ENCODE measurements at places on chromosomes 5 and 9.

- no peak for DNase-seq
Measured at GRCh38 chr5:160824301-160825001, 27.6 kb downstream of the ATP10B start.

GRCh38 chr5:154038261-154038706 is 426 bp downstream of the FAM114A2 start:
- no peak for DNase-seq

- no peak for DNase-seq
Measured at GRCh38 chr5:160726721-160727120, 125.3 kb downstream of the ATP10B start.

GRCh38 chr5:106311230-106311915 is 1359.4 kb downstream of the EFNA5 start:
- no peak for DNase-seq

- DNase-seq: no peak
Measured at GRCh38 chr5:84382363-84383295, 2.1 kb downstream of the EDIL3 start.

DNA sequence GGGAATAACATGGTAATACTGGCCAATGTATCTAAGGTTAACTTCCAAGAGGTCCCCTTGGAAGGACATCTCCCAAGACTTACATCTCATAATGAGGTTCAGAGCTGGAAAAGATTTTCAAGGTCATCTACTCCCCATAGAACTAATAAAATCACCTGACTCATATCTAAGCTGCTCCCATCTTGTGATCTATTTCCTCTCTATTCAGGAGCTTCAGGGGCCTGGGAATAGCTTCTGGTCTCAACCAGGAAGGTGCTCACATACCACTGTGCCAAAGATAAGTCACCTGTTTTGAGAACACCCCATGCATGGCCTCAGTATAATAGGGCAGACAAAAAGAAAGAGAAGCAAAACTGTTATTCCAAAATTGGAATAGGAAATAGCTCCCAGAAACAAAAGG is 74.2 kb downstream of the OXCT1 start:
- no peak for DNase-seq

Data from stimulated activated CD8-positive, alpha-beta memory T cell treated with anti-CD3 and anti-CD28 coated beads, Interleukin-4, amount 100 ng/mL, for 4 hours (primary cell).